ENCODE measurements at places on chromosomes 2 and 18.

DNA sequence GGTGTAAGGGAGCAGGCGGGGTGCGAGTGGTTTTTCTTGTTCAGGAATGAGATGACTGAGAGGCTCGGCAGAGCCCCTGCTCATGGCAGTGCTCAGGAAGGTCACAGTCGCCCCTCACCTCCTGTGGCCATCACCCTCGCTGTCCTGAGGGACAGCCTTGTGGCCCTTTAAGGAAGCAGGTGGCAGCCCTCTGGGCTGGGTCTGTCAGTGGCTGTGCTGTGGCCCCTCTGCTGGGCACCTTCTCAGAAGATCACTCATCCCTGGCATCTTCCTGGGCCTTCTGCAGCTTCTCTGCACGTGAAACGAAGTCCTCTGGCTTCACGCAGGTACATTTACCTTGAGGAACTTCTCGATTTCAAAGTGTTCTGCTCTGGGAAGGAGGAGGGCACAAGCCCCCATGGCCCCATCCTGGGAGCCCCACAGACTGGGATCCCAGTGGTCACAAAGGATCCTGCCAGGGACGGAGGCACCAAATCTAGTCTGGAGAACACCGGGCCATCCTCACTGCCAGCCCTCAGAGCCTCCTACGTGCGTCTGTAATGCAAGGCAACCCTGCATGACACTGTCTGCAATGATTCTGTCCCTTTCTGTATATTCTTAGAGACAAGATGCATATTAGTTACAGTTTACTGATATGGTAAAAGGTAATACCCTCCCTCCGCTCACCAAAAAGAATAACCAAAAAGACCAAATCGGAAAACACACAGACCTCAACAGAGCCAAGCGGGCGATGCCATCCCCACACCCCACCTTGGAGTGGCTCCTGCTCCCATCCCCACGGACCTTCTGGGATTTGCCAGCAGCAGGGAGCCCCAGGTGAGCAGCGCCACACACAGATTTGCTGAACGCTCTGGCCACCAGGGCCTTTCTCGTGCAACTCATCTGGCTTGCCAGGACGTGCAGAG is 25.9 kb upstream of the FAHD2A start:
- DNase-seq: no peak

DNA sequence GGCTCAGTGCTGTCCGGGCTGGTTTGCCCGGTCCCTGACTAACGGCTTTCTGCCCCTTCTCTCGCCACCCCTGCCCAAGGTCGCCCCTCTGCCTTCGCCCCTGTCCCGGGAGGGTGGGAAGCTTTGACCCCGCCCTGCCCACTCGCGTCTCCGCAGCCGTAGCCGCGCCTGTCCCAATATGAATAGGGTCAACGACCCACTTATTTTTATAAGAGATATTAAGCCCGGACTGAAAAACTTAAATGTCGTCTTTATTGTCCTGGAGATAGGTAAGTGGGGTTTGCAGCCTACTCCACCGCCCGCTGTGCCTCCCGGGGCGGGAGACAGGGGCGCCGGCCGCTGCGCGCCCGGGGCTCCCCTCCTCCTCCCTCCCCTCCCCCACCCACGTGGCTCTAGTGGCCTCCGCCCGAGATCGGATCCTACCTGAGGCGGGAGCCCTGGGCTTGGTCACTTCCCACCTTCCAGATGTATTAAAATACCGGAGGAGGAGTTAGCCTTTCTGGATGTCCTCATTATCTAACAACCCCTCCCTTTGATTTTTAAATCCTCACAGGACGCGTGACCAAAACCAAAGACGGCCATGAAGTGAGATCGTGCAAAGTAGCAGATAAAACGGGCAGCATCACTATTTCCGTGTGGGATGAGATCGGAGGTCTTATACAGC is 633 bp downstream of the NABP1 start:
- DNase-seq: peak; percentile 62

DNA sequence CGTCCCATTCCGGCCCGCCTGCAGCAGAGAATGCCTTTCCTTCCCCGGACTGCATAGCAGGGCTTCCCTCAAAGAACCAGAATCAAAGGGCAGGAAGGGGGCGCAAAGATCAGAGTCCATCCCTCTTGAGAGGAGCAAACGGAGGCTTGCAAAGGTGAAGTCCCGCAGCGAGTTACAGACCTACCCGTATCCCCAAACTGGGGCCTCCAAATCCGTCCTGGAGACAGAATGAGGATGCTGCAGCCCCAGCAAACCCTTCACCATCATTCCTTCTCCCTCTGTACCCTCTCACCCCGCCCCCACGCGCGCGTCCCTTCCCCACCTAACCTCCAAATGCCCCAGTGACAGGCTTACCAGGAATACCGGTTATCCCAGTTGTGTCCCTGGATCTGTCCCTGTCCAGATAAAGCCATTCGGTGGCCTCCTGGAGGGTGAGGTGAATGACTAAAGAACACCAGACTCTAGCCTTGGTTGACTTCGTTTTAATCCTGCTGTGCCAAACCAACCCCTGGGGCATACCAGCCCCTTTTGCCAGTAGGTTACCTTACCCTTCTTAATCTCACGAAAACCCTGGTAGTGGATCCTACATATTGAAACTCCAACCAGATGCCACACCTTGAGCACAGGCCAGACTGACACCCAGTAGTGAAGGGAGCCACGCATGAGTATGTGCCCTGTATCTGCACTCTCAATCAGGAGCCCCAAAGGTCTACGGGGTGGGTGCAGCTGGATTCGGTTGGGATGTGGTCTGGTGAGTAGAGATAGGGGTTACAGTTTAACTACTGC is 961 bp upstream of the SLC40A1 start:
- DNase-seq: peak; percentile 14

- DNase-seq: no peak
Observed at GRCh38 chr18:47121146-47121545, 29.2 kb downstream of the HDHD2 start.

GRCh38 chr2:39368846-39369245 is 68.2 kb downstream of the MAP4K3 start:
- DNase-seq: no peak

DNA sequence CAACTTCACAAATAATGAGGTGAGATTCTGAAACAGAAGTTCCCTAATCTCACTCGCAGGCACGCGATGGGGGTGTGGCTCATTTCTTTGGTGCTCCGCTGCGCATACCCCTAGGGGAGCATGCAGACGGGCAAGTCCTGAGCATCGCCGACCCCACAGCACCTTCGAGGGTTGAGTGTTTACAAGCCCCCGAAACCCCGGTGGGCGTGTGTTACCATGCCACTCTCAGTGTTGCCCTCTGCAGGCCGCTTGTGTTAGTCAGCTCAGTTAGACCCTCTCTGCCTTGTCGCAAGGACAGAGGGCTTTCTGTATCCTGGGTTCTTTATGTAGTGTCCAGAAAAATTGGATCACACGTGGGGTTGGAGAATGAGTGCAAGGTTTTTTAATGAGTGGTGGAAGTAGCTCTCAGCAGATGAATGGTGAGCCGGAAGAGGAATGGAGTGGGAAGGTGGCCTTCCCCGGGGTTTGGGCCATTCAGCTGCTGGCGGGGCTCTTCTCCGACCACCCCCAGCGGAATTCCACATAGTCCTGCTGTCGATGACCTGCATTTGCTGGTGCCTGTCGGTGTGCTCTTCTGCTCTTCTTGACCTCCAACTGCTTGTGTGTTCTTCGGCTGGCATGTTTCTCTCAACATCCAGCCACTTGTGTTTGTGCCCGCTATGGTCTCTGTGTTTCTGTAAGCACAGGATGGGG is 191.3 kb downstream of the RPRM start:
- DNase-seq: no peak

Data from stimulated activated CD4-positive, alpha-beta T cell treated with anti-CD3 and anti-CD28 coated beads, Interleukin-2, amount 100 ng/mL, for 48 hours (primary cell).